Activated CD8-positive, alpha-beta memory T cell treated with anti-CD3 and anti-CD28 coated beads for 4 hours (primary cell): ENCODE measurements at places on chromosomes 6 and 20.

GRCh38 chr20:38062890-38063289 is 29.3 kb downstream of the RPRD1B start:
- DNase-seq: no peak

GRCh38 chr20:61900011-61900944 is 165.4 kb downstream of the TAF4 start:
- DNase-seq: no peak

DNA sequence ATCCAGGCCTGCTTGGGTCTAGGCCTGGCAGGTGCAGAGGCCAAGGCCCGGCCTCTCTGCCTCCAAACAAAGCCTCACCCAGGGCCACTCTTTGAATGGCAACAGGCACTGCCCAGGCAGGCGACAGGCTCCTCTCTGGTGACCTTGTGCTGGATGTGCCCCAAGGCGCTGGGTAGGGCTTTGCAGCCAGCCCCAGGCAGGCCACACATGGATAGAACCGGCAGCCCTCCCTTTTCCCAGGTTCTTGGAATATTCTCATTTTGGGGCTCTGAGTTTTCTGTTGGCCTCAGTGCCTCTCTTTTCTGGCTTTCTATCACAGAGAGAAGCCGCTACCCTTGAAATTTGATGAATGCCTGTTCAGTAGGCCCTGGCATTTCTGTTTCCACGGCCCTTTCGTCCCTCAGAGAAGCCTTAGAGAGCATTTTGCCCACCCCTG is 18.9 kb downstream of the PKIG start:
- DNase-seq: no peak

DNA sequence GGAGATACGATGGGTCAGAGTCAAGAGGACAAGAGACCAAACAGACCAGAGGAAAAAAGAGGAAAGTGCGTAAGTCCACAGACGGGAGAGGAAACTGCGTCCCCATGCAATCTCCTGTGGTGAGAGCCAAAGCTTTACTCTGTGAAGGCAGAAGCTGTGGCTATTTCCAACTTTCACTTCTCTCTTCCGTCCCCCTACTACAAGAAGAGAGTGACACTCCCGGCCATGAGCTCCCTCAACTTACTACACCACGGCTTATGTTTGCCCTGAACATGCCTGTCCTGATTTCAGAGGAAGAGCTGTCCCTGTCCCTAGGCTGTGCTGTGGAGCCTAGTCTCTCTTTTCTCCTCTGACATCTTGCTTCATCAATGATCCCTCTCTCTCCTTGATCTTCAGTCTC is 11.5 kb upstream of the SSR1 start:
- DNase-seq: no peak

DNA sequence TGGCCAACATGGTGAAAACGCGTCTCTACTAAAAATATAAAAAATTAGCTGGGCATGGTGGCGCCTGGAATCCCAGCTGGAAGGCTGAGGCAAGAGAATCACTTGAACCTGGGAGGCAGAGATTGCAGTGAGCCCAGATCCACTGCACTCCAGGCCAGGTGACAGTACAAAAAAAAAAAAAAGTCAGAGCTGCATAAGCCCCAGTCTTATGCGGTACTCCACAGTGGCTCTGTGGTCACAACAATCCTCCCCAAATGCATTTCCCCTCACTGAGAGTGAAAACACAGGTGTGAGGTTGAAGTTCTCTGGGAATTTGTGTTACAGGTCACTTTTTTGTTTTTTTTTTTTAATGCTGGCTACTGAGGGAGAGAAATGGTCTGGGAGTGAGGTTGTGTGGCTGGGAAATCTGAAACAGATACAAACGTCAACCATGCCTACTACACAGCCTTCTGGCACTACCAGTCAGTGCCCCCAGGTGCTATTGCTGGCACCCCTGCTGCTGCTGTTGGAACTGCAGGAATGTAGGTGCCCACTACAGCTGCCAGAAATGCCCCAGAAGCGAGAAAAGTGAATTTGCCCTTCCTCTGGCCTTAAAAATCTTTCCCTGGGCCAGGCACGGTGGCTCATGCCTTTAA is 5.7 kb downstream of the MRPS26 start:
- DNase-seq: no peak

DNA sequence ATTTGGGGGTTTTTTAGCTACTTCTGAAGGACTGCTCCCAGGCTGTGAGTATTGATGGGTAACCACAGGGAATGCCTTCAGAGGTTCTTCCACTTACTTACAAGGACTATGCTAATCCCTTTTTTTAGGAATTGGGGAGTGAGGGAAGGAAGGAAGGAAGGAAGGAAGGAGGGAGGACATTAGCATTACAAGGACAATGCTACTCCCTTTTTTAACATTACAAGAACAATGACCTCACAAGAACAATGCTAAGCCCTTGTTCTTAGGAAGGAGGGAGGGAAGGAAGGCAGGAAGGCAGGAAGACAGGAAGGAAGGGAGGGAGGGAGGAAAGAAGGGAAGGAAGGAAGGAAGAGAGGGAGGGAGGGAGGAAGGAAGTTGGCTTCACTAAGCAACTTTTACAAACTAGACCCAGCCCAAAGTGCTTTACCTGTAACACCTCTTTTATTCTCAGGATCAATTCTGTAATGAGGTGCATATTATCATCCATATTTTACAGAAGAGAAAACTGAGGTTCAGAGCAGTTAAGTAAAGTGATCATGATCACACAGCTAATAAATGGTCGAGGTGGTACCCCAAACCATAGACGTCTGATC is 446.8 kb upstream of the JARID2 start:
- DNase-seq: no peak

DNA sequence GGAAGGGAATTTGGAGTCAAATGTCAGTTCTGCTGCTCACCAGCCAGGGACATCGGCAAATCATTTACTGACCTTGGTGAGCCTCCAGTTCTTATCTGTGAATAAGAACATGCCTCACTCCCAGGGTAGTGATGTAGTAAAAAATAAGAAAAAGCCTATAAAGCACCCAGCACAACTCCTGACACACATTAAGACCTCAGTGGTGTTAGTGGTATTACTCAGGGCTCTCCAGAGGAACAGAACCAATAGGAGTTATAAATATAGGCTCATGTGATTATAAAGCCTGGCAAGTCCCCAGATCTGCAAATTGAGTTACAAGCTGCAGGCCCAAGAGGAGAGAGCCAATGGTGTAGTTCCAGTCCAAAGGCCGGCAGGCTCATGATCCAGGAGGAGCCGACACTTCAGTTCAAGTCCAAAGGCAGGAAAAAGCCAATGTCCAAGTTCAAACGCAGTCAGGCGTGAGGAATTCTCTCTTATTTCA is 71.3 kb upstream of the EYA2 start:
- no peak for DNase-seq

DNA sequence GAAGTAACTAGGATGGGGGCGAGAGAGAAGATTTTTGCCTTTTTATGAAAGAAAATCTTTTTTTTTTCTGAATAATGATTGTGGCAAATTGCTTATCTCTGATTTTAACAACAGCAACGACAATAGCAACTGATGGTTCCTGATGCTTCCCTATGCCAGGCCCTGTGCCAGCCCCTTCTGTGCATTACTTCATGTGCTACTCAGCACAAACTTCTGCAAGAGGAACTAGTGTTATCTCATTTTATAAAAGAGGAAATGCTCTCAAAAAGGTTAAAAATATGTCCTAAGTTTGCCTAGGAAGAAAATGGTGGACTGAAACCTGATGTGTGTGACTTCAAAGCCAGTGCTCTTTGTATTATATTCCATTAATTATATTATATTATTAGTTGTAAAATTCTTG is 74.0 kb upstream of the RALGAPA2 start:
- no peak for DNase-seq

DNA sequence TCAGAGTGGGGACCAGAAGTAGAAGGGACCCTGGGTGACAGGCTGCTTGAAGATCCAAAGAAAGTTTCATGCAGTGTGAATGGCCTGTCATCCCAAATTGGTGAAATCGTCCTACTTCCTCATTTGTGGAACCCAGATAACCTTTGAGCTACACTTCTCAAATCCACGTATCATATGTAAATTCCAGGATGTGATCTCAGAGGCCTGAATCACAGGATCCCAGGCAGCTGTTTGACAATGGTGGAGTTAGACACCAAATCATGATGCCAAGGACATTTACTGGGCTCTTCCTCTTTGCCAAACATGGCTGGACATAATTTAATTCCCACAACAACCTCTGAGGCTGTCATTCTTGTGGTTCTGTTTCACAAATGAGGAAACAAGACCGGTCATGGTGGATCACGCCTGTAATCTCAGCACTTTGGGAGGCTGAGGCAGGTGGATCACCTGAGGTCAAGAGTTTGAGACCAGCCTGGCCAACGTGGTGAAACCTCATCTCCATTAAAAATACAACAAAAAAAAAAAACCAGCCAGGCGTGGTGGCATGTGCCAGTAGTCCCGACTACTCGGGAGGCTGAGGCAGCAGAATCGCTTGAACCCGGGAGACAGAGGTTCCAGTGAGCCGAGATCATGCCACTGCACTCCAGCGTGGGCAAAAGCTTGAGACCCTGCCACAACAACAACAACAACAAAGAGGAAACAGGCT is 39.9 kb upstream of the TTPAL start:
- DNase-seq: no peak

- DNase-seq: no peak
These were observed 506.7 kb upstream of the MARCKS start for GRCh38 chr6:113350461-113350860.

- DNase-seq: no peak
These were observed 332.6 kb downstream of the NRN1 start for GRCh38 chr6:5674141-5674540.

DNA sequence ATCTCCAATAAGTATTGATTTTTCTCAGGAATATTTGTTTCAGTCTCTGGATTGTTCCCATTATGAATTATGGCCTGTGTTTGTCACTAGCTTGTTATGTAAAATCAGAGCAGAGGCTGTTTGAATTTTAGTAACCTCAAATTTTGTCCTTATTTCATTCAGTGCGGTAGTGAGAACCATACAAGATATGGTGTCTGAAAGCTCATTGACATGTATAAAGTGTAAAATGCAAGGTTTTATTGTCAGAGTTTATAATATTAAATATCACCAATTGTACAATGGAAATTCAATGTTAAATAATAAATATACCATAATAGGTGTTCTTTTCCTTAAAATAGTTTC is 353.3 kb upstream of the SYNCRIP start:
- no peak for DNase-seq

- DNase-seq: no peak
These were observed 34.4 kb downstream of the DSE start for GRCh38 chr6:116405138-116405537.

DNA sequence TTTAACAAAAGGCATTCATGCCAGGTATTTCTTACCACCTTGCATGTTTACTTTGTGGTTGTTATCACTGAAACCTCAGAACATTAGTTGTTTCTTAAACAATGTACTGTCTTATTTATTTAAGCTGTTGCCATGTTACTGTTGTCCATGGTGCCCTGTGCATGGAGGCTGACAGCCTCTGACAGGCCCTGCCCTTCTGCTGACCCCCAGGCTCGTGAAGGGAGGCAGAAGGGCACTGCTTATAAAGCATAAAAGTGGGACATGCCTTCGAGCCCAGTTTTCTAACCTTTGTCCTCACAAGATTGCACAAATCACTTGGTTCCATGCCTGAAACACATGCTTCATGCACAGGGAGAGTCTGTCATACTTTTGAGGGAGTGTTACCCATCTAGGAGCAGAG is 46.7 kb upstream of the CLIC5 start:
- no peak for DNase-seq

DNA sequence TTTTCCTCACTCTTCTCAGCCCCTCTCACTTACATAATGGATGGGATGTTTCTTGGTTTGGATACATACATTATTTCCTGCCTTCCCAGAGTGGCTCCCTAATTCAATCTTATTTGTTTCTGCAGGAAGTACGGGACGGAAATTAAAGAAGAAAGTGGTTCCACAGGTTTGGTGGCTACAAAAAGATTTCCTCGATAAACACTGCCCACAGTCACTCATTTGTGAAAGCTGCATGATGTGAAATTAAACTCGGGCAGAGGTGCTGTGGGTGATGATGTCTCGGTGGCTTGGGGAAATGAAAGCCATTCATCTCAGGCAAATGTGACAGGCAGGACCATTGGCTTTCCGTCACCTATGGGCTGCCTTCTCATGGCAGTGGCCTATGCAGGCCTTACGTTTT is 119.5 kb upstream of the KCNG1 start:
- DNase-seq: no peak

DNA sequence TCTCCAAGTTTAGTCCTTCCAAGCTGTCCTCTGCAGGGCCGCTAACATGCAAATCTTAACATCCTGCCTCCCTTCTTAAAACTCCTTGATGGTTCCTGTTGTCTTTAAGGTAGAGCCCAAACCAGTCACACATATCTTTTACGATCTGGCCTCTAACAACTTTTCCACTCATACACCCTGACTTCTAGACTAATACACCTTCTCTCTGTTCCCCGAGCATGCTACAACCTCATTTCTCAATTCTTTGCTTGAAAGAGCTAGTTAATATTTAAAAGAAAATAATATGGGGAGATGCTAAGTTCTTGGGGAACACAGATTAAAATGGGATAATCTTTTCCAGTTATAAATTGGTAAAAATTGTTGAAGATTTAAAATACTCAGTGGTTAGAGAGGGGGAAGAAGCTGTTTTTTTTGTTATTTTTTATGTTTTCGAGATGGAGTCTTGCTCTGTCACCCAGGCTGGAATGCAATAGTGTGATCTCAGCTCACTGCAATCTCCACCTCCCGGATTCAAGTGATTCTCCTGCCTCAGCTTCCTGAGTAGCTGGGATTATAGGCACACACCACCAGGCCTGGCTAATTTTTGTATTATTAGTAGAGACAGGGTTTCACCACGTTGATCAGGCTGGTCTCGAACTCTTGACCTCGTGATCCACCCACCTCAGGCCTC is 250.7 kb downstream of the MAFB start:
- DNase-seq: no peak

DNA sequence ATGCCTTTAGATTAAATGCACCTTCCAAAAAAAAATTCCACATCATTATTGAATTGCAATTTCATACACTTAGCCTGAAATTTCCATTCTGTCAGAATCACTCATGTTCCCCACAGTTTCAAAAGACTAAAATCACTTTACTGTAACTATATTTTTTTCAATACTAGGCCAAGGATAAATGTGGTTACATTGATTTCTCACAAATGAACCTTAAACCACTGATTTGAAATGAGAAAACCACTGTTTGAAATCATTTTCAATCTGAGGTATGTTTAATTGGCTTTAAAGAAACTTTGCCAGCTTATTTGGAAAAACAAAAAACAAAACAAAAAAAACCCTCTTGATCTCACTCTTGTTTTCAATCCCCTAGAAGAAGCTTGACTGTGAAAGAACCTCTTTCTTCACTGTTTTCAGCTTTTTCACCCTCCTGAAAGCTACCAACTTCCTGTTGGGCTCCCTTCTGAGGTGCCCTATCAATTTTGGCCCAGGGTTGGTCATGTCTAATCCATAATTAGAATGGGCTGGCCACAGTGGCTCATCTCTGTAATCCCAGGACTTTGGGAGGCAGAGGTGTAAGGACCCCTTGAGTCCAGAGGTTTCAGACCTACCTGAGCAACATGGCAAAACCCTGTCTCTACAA is 242.5 kb downstream of the ADGRG6 start:
- DNase-seq: no peak

DNA sequence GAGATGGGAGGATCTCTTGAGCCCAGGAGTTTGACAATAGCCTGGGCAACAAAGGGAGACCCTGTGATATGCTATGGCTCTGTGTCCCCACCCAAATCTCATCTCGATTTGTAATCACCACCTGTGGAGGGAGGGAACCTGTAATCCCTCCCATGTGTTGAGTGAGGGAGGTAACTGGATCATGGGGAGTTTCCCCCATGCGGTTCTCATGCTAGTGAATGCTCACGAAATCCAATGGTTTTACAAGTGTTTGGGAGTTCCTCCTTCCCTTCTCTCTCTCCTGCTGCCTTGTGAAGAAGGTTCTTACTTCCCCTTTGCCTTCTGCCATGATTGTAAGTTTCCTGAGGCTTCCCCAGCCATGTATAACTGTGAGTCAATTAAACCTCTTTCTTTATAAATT is 3.4 kb downstream of the NUDT3 start:
- no peak for DNase-seq
